IMR-90 (cell line): ENCODE measurements at places on chromosomes 7 and 10.

DNA sequence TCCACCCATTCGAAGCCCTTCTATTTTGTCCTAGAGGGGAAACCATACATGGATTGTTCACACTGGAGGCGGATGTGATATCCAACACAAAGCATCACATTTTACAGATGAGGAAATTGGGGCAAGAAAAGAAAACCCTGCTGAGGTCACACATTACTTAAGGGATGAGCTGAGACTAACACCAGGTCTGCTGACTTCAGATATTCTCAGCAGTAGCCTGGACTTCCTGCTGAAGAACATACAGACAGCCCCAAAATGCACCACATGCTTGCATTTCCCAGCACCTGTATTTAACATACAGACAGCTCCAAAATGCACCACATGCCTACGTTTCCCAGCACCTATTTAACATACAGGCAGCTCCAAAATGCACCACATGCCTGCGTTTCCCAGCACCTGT lies 11.2 kb downstream of the GIMAP5 start:
- DNase-seq = no peak

GRCh38 chr10:128078136-128078969 lies 47.9 kb downstream of the MKI67 start:
- peak; percentile 37 for DNase-seq

DNA sequence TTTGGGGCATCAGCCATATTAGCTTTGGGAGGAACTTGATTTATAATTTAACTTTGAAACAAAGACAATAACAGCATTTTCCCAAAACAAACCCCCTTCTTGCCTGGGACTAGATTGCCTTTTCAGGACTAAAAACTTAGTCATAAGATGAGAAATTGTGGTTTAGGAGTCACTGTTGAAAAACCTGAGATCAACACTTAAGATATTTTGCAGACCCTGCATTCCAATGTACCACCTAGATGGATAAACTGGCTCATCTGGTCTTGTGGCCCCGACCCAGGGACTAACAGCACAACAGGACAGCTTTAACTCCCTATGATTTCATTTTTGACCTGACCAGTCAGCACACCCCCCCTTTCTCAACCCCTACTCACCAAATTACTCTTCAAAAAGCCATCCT lies 1165.4 kb downstream of the XPNPEP1 start:
- no peak for DNase-seq

GRCh38 chr7:100119072-100119969 lies at the start of the genes CNPY4 and TAF6:
TSS of gene CNPY4 (plus strand) at chr7:100119634. CDS start at chr7:100119745, 111 bp downstream.
TSS of gene TAF6 (minus strand) at chr7:100119358. CDS start at chr7:100114209, 5,149 bp downstream.
- DNase-seq = peak; percentile 94

DNA sequence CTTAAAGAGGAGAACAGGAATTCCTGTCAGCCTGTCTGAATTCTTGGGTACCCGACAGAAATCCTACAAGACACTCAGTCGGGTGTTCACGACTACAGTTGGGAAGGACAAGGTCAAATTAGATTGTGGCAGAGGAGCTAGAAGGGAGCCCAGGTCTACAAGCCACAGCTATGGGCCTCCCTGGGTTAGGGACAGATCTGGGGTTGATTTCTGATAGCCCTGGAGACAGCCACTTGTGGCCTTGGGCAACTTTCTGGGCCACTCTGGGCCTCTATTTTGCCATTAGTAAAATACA lies 39.7 kb upstream of the ANTXRL start:
- DNase-seq = no peak

GRCh38 chr7:132577206-132578049 lies 1.2 kb upstream of the PLXNA4 start:
- DNase-seq = peak; percentile 16

GRCh38 chr10:78556705-78557432 lies 511.9 kb upstream of the ZMIZ1 start:
- no peak for DNase-seq

GRCh38 chr7:51428217-51428887 lies 111.7 kb upstream of the COBL start:
- no peak for DNase-seq

DNA sequence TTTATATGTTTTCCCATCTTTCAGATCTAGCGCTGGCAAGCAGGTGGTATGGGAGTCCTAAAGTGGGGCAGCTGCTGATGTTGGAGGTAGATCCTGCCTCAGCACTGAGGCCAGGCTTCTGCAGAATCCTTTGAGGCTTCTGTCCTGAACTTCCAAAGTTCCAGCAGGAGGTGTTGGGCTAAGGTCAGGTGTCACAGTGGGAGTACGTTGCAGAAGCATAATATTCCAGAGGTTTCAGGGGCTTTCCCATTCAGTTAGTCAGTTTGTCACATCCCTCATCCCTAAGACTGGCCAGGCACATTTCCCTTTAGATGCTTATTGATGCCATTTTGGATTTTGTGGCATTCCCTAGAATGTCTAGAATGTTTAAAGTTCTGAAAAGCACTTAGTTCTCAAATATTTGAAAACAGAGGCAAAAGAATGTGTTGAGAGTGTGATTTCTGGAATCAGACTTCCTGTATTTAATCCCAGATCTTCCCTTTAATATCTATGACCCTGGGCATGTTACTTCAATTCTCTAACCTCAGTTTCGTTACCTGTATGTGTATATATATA lies 319.1 kb upstream of the PHYHIPL start:
- DNase-seq = no peak

GRCh38 chr10:4498711-4499251 lies 327.2 kb upstream of the AKR1E2 start:
- DNase-seq = peak; percentile 94

- peak; percentile 43 for DNase-seq
Measured at GRCh38 chr10:60382946-60383681, 6.6 kb downstream of the ANK3 start.

GRCh38 chr7:16084875-16085274 lies 336.5 kb downstream of the CRPPA start:
- DNase-seq = no peak

- no peak for DNase-seq
Measured at GRCh38 chr7:121510302-121510701, 114.2 kb upstream of the FAM3C start.

- no peak for DNase-seq
Measured at GRCh38 chr10:112803961-112804401, 146.1 kb upstream of the TCF7L2 start.

DNA sequence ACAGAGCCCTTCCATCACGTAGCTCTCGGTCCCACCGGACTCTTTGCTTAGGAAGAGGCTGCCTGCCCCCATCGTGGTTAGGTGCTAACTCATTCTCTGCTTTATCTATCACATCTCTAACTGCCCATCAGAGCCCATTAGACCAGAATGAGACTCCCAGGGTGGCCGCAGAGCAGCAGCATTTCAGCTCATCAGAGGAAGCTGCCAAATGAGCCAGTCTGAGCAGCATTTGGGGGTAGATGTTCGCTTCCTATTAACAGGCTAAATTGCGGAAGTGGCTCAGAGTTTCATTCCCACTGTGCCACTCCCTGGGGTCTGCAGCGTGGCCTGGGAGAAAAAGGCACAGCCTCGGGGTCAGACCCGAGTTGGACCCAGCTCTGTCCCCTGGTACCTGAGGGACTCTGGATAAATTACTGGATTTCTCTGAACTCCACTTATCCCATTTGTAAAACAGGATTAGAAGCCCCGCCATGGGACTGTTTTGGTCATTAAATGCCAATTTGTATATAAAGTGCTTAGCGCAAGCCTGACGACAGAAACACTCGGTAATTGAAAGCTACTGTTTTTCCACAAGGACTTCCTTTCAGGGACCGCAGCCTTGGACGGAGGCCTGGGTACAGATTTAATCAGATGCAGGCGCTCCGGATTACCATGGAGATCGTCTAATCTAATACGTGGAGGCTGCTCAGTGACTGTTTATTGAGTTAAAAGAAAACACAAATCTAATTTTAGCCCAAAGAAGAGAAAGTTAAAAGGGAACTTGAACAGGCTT lies 73.8 kb upstream of the PRLHR start:
- DNase-seq = peak; percentile 52

DNA sequence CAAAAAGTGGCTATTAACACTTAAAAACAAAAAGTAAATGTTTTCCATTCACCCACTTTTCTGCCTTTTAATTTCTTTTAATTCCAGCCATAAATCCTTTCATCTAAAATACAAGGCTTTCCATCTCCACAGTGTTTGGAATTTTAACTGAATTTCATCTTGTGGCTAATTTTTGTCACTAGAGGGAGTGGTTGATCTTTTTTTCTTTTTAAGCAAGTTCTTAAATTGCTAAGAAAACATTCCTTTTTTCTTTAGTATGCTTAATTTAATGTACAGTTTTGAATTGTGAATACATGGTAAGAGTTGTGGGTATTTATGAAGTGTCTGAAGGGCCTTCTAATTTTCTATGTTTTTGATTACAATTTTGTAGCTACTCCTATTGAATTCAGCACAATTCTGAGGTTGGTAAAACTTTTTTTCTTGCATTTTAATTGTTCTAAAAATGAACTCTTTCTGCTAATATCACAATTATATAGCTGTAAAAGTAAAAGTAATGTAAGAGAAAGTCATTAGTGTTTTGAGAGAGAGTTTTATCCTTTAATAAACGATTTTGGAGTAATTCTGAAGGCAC lies 54.9 kb upstream of the ANK3 start:
- peak; percentile 63 for DNase-seq

- no peak for DNase-seq
Measured at GRCh38 chr7:106377847-106378361, 93.1 kb upstream of the NAMPT start.

- DNase-seq = peak; percentile 18
Measured at GRCh38 chr10:24722131-24722675, 1.5 kb downstream of the ARHGAP21 start.

DNA sequence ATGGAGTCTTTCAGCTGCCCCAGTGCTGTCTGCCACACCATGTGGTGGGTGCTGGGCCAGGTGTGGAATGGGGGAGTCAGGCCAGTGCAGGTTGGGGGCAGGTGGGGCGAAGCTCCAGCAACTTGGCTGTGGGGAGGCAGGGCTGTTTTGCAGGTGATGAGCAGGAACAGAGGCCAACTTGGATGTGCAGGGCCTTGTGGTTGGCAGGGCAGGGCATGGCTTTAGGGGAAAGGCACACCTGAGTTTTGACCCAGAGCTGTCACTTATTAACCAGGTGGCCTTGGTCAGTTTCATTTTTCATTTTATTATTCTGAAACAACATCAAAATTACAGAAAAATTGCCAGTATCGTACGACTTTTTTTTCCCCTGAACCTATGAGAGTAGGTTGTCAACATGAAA lies 1.1 kb upstream of the SFTPA2 start:
- no peak for DNase-seq

DNA sequence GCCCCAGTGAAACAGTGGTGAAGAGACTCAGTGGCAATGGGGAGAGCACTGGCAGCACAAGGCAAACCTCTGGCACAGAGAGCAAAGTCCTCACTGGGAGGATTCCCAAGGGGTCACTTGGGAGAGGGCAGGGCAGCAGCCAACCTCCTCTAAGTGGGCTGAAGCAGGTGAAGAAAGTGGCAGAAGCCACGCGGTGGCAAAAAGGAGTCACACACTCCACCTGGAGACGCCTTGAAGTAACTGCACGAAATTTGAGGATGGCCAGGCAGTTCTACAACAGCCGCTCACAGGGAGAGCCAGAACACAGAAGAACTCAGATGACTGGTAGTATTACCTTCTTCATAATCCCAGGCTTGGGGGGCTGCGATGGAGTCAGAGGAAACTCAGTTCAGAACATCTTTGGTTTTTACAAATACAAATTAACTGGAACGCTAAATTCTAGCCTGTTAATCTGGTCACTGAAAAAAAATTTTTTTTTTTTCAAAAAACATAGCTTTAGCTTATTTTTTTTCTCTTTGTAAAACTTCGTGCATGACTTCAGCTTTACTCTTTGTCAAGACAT lies 574 bp upstream of the IL6 start:
- peak; percentile 90 for DNase-seq

- no peak for DNase-seq
Measured at GRCh38 chr10:88437411-88437810, 145.7 kb downstream of the RNLS start.

GRCh38 chr7:138032186-138032585 lies 30.3 kb upstream of the CREB3L2 start:
- DNase-seq = no peak

DNA sequence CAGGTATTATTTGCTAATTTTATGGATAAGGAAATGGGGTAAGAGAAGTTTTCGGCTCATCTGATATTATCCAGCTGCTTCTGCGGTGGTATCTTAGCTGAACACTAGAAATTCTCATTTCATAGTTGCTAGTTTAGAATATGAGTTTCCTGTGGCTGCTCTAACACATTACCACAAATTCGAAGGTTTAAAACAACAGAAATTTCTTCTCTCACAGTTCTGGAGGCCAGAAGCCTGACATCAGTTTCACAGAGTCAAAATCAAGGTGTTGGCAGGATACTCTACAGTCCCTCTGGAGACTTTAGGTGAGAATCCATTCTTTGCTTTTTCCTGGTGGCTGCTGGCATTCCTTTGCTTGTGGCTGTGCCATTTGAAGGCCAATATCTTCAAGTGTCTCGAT lies 205.9 kb downstream of the PTEN start:
- no peak for DNase-seq

DNA sequence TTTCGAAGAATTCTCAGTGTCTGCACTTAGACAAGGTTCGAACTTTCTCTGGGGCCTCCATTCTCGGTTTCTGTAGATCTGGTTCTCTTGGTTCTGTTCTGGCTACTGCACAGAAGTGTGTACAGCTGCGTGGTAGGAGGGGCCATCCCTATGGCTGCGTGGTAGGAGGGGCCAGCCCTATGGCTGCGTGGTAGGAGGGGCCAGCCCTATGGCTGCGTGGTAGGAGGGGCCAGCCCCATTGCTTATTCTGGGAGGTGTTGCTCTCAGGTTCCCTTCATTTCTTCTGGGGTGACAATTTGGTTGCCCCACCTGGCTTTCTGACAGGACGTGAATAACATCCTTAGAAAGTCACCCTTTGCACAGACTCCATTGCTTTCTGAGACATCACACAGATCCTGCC lies 65.2 kb upstream of the CHST15 start:
- no peak for DNase-seq

DNA sequence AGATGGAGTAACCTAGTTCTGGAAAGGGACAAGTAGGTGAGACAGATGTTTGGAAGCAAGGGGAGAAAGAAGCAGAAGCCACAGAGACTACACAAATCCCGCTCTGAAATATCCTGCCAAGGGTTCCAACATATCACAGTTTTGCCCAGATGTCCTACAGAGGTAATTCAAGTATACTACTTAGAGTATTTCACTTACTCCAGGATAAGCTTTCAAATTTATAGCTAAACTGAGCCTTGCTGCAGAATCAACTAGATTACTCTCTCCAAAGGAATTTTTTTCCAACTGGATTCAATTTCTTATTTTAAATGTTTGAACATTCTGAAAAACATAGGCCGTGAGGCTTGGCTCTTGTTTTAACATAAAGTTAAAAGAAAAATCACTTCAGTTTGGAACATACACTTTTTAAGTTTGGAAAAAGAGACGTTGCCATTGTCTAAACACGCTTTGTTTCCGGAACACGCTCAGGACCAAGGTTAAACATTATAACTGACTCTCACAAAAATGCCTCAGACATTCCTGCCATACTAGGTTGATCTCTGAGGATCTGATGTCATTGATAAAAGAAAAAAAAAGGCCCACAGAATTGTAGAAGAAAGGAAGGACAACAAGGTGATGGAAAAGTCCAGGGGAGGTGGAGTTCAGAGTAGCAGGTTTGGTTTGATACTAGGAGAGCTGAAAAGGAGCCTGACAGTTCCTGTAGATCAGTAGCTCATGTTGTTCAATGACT lies 74.8 kb downstream of the FAM185A start:
- DNase-seq = no peak

GRCh38 chr7:155466142-155466813 lies 8.3 kb downstream of the EN2 start:
- DNase-seq = no peak

GRCh38 chr7:134234216-134234615 lies 82.5 kb downstream of the SLC35B4 start:
- no peak for DNase-seq

- no peak for DNase-seq
Measured at GRCh38 chr7:49580000-49580399, 193.4 kb upstream of the VWC2 start.

- DNase-seq = no peak
Measured at GRCh38 chr7:3643091-3643490, 342.0 kb downstream of the SDK1 start.
